ENCODE measurements at places on chromosomes 1 and 21.

GRCh38 chr1:246271516-246271915 lies 235.6 kb downstream of the SMYD3 start:
- no peak for DNase-seq

- DNase-seq, result no peak
Observed at GRCh38 chr1:8555582-8555981, 237.7 kb downstream of the SLC45A1 start.

DNA sequence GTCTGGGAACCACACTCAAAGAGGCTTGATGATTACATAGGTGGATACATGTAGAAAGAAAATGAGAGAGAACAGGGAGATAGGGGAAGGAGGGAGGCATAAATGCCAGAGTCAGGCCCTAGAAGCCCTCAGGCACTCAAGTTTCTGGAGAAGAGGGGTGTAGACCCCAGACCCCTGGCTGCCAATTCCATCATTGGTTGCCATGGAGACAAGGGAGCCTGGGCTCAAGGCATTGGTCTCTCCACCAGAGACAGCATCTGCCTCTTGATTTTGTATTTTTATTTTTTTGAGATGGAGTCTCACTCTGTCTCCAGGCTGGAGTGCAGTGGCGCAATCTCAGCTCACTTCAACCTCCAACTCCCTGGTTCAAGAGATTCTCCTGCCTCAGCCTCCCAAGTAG lies 114.3 kb upstream of the GRIK3 start:
- no peak for DNase-seq

DNA sequence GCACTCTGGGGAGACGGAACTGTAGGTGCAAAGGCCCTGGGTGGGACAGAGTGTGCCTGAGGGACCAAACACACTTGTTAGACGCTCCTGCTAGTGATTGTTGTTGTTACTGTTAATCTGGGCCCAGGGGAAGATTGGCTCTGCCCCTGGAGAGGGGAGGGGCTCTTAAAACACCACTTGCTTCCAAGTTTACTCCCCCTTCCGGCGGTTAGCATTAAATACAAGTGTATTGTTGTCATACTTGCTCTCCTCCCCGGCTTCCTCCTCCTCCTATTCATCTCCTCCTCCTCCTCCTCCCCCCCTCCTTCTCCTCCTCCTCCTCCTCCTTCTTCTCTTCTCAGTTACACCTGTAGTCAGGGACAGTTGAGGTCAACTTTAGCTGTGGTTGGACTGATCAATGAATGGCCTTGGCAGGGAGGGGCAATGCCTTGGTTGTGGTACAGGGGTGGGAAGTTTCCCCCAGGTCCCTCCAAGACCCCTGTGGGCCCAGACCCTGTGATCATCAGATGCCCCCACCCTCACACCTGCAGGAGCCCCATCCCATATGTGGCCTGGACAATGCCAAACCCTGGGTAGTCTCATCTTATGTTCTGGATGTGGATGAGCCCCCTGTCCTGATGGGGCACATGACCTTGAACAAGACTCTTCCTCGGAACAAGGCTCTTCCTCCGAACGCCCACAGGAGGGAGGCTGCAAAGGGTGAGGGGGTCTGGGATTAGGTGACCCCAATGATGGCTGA lies 217.3 kb downstream of the PTPRU start:
- no peak for DNase-seq

DNA sequence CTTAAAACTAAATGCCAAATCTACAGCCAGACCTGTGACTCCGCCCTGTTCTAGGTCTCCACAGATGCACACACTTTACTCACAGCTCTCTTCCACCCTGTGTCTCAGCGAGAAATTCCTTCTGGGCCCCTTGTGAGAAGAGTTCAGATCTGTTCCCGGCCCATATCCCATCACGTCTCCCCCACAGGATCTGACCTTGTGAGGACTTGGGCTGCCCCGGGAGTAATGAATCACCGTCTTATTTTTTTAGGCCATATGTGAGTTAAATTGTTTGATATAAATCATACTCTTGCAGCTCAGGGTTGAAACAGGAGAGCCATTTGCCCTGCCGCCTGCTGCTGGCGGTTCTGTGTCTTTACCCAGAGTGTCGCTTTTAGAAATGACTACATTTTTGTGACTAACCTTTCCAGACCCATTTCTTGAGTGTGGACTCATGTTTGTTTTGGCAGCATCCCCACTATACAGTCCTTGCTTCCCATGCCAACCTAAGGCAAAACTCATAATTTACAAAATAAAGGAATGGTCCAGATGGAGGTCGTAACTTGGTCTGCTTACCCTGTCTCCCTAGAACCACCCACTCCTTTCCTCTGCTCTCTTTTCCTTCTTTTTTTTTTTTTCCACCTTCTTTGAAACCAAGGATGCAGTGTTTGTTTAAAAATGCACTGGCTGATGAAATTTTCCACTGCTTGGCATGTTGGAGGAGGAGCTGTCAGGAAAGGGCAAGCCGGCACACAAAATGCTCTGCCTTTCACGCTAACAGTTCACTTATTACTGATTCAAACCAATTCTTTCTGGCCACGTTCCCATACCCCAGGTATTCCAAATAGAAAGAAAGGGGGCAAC lies 98.0 kb upstream of the C1orf105 start:
- DNase-seq, result no peak

DNA sequence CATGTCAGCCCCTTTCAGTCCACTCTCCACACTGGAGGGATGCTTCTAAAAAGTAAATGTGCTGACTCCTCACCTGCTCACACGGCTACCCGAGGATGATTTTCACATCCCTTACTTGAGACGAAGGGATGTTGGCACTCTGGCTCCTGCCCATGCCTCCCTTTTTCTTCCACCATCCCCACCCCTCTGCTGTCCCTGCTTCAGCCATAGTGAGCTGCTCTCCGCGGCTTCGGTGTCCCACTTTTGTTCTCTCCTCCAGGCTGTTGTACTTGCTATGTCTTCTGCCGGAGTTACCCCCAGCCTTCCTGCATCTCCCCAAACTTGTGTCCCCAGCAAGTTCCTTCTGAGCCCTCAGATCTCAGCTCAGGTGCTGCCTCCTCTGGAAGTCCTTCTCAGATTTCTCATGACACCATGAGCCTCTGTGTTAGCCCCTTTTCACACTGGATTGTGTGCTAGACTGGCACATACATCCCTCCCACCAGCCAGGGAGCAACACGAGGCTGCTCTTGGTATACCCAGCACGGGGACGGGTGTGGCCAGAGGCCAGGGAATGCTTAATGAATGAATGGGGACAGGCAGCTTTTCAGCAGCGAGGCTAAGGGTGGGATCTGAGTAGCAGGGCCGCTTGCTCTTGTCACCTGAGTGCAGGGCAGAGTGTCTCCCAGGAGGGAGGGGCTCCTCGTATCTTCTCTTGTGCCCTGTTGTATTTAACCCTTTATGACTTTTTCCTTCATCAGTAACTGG lies 1.3 kb downstream of the ACOT11 start:
- DNase-seq, result no peak

GRCh38 chr1:21539933-21540332 lies 30.7 kb downstream of the ALPL start:
- no peak for DNase-seq

DNA sequence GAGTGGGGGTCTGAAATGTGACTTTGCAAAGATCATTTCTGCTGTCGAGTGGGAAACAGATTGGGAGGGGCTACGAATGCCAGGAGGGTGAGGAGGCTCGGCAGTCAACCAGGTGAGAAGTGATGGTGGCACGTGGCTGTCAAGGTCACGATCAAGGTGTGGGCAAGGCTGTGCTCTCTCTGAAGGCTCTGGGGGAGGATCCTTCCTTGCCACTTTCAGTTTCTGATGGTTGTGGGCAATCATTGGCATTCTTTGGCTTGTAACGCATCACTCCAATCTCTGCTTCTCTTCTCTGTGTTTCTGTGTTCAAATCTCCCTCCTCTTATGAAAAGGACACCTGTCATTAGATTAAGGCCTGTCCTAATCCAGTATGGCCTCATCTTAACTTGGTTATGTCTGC lies 6.1 kb upstream of the SPSB1 start:
- no peak for DNase-seq

DNA sequence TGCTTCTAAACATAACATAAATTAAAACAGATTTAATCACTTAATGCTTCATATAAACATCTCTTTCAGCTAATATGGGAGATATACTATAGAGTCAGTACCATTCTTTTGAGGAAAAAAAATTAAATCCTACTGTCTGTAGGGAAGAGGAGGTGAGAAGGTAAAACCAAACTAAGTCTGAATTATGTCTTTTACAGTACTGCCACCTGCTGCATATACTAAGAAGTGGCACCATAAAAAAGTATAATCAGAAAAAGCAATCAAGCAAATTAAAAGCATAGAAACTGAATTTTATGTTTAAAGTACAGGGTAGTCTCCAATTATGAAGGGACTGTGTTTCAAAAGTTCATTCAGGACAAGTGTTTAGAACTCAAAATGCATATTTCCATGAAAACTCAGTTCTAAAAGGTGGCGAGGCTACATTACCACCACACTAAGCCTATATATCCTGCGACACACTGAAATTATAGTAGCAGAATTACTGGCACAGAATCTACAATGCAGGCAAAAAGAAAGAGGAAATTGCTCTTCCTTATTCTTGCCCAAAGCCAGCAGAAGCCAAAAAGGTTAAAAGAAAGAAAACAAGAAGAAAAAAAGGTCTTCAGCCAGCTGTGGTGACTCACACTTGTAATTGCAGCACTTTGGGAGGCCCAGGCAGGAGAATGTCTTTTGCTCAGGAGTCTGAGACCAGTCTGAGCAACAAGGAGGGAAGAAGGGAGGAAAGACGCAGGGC lies 9.0 kb downstream of the NSL1 start:
- DNase-seq, result no peak

GRCh38 chr1:201912832-201913231 lies 24.1 kb downstream of the SHISA4 start:
- DNase-seq, result no peak

GRCh38 chr1:39852876-39853275 lies 30.4 kb downstream of the TRIT1 start:
- DNase-seq, result no peak

GRCh38 chr1:203512848-203513584 lies 19.1 kb downstream of the OPTC start:
- DNase-seq, result no peak

DNA sequence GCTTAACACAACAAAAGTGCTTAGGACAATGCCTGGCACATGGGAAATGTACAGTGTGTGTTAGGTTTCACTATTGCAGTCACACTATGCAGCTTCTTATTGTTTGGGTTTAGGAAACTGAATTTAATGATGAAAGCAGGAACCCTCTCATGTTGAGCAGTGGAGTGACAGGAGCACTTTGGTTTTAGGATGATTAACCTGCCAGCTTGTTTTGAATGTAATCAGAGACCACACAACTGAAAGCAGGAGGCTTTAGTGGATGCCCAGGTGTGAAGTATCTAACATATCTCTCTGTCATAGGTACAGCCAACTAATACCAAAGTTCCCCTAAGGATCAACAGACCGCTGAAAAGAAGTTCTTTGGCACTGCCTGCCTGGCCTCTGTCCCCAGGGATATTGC lies 406.9 kb upstream of the USP24 start:
- DNase-seq, result no peak

- no peak for DNase-seq
Observed at GRCh38 chr21:35825370-35826353, 234.7 kb downstream of the SETD4 start.

GRCh38 chr1:151311589-151312331 lies 15.5 kb downstream of the PI4KB start:
- no peak for DNase-seq

GRCh38 chr1:221823561-221823960 lies 81.7 kb upstream of the DUSP10 start:
- DNase-seq, result no peak

DNA sequence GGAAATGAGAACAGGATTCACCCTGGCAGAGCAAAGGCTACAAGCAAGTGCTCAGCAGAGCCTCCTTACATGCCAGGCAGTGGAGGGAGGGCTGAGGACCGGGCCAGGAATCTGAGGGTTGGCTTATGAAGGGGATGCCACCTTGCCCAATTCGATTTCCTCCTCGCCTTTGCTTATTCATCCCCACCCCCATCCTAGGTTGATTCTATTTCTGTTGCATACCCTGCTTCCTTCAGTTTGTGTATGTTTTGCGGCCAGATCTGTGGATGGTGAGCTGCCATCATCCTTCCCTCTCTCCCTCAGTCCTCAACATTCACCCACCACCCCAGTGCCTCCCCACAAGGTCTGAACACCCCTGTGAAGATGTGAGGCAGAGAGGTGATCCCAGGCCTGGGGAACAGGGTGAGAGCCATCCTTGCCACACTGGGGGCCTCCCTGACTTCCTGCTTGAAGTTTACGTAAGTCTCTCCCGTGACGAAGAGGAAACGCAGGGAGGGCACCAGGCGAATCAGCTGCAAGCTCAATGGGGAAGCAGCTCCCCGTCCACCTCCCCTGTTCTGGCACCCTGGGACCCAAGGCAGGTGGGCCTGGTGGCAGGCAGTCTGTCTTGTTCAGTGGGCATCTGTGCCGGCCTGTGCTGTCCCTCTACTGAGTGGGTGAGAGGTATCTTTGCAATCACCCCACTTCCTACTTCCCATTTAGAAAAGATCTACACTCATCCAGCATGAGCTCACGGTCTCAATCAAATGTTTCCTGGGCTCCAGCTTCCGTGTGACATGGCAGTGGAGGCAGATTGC lies 50.6 kb upstream of the CNTN2 start:
- DNase-seq, result no peak

DNA sequence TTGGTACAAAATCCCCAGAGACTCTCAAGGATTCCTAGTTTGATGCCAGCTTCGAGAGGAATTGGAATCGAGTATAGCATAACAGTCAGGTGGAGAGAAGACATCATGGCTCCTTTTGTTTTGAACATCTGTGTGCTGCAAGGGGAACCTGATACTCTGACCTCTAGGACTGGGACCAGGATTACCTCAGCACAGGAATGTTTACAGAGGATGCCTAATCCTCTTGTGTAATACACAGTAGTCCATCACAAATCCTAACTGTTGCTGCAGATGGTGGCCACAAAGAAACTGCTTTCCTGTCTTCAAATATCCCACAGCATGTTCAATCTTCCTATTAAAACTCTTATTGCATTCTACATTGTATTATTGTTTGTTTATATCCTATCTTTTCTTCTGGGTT lies 111.8 kb upstream of the PRMT6 start:
- DNase-seq, result no peak

DNA sequence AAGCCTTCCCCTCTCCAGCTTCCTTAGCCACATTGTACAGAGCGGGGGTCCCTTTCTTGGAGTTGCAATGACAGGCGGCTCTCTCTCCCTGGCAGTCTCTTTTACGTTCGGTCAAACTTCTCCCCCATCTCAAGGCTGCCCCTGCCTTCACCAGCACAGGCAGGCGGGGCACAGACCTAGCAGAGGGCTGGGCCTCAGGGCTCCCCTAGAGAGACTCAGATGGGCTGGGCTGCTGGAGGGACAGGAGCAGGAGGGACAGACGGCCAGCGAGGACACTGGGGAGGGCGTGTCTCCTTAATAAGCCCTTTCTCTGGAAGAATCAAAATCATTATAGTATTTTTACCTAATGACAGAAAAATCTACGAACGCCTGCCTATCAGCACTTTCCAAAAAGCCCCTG lies 79.6 kb downstream of the CASZ1 start:
- no peak for DNase-seq

GRCh38 chr1:151286619-151287340 lies 4.7 kb downstream of the ZNF687 start:
- DNase-seq, result no peak
